Right atrium auricular region (tissue), 2 donors: ENCODE measurements at places on chromosomes 4 and X. TPM values are rescaled to one million over a fixed set of nuclear protein-coding genes. Genes with fewer than 3 reads are reported as not detected.

Gene DUSP21
- not detected for total RNA-seq

Gene SHOX
- not detected for total RNA-seq

Gene ADGRG4
- not detected for total RNA-seq

DNA sequence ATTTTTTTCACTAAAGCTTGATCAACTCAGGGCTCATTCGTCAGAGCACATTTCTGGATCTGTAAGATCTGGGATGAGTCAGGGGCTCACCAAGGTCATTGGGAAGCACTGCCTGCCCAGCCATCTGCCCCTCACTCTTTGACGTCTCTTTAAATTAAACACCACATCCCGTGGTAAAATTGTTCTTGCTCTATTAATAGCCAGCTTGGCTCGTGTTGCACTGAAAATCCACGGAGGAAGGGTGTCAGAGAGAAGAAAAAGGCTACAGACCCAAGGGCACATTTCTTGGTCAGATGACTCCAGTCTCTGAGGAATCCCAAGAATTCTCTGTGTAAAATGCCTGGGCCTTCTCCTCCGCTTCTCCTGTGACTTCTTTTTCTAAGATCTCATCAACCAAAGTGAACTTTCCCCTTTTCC lies 45.7 kb upstream of the GATB start:
- H3K27ac ChIP-seq = peak overlapping the region; percentile 71
- H3K4me1 ChIP-seq = no peaks in the 10 kb centered on the region
- no peaks in the 10 kb centered on the region for H3K27me3 ChIP-seq
- no peak for DNase-seq
- H3K4me3 ChIP-seq = no peak overlapping the region

- no peaks in the 10 kb centered on the region for H3K27me3 ChIP-seq
- H3K4me3 ChIP-seq = no peak overlapping the region
- no peak overlapping the region for H3K27ac ChIP-seq
Observed at GRCh38 chr4:65250916-65251315, 419.4 kb downstream of the EPHA5 start.

DNA sequence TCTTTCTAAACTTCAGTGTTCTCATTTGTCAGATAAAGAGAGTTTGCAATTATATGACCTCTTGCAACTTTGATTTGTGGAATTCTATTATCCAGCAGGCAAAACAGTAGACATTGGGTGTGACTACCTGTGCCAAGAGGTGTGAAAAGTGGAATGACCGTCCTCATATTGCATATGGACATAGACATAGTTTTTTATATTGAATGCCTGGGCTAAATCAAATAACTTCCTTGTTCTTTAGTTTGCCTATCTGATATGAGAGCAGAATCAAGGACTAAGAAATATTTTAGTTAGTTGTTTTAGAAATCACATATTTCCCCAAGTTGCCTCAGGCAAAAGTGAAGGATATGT lies 117.7 kb upstream of the KLF8 start:
- H3K27ac ChIP-seq = no peak overlapping the region
- H3K4me1 ChIP-seq = no peaks in the 10 kb centered on the region
- no peak overlapping the region for H3K4me3 ChIP-seq
- no peak for DNase-seq

- H3K36me3 ChIP-seq = no peaks in the 10 kb centered on the region
- no peaks in the 10 kb centered on the region for H3K27me3 ChIP-seq
- no peak for DNase-seq
Observed at GRCh38 chr4:12949719-12950490, 534.2 kb downstream of the RAB28 start.
